Activated CD4-positive, alpha-beta T cell treated with anti-CD3 and anti-CD28 coated beads, Interleukin-2, amount 10 ng/mL, durations not matched to agents 7 days and 5 days (primary cell): ENCODE measurements at places on chromosomes 1 and 21. TPM values are rescaled to one million over a fixed set of nuclear protein-coding genes. Genes with fewer than 3 reads are reported as not detected.

- DNase-seq = no peak
These were observed 127.9 kb upstream of the CACYBP start for GRCh38 chr1:174871886-174872285.

DNA sequence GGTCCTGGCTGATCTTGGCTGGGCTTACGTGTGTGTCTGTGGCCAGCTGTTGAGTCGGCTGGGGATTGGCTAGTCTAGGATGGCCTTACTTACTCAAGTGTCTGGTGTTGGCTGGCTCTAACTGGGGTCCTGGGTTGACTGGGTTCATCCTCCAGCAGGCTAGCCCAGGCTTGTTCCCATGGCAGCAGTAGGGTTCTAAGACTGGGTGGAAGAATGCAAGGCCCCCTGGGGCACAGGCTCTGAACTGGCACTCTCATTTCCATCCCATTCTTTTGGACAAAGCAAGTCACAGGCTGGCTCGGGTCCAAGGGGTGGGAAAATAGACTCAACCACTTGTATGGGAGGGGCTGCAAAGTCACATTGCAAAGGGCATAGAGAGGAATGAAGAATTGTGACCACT lies 7.9 kb upstream of the OPRD1 start:
- no peak for DNase-seq

The LAD1 gene
- not detected for total RNA-seq

GRCh38 chr1:102098081-102098480 lies 101.4 kb upstream of the OLFM3 start:
- no peak for DNase-seq

DNA sequence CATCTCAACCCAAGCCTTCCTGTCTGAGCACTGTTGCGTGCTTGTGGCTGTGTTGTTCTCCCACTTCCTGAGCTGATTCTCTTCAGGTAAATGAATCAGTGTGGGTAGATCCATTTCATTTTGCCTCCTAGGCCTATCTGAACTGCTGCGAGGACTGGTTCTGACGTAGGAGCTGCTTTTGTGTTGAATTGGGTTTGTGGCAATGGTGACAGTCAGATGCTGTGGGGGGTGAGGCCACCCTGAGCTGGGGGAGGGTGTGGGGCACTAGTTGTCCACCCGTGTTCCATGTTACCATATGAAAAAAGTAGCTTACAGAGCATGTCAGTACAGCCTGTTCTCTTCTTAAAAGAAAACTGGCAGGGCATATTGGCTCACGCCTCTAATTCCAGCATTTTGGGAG lies 81.5 kb downstream of the MRPS6 start:
- peak; percentile 62 for DNase-seq

DNA sequence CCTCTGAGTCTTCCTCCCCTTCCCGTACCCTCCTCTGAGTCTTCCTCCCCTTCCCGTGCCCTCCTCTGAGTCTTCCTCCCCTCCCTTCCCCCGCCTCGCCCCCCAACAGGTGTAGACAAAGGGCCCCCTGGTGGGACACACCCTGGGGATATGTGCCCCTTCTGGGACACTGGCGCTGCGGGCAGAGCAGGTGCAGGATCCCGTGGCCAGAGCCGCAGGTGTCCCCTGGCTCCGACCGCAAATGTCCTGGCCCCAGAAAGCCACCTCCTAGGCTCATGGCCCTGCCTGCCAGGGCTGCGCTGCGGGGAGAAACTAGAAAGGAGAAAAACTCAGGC lies 51.5 kb upstream of the ARHGEF16 start:
- DNase-seq = no peak

GRCh38 chr1:76075877-76076276 lies 1.3 kb downstream of the ST6GALNAC3 start:
- no peak for DNase-seq

GRCh38 chr1:112460615-112461014 lies 48.1 kb upstream of the WNT2B start:
- DNase-seq = no peak

DNA sequence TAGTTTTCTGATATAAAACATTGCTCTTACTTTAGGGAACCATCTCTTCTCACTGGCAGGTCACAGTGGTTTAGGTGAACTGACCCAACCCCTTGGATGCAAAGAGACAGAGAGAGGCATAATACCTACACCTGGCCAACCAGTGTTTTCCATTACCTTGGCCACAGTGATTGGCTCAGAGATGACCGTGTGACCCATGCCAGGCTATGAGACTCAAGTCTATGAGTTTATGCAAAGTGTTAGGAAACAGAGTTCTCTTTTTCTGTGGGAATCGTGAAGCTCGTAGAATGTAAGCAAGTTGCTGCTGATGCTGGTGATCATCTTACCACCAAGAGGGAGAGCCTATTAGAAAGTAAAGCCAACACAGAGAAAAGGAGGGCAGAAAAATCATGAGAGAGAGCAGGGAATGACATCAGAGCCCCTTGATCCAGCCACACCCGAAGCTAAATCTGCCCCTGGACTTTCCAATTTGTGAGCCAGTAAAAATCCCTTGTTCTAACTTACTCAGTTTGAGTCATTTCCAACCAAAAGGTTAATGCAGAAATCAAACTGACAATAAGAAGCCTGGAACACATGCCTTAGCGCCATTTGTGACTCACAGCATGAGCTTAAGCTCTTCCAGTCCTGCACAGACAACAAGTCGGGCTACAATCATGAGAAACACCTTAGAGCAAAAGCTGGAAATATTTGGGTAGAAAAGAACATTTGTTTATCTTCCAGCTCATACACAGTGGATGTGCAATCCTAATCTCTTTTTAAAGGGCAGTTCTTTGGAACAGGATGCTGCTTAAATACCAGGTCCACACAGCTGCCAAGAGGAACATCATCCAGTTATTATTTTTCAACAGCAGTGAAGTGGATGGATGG lies 81.3 kb upstream of the KAZN start:
- no peak for DNase-seq

The TRNAU1AP gene
- total RNA-seq = 70.6 TPM

The DLGAP3 gene
- total RNA-seq = 0.33 TPM

DNA sequence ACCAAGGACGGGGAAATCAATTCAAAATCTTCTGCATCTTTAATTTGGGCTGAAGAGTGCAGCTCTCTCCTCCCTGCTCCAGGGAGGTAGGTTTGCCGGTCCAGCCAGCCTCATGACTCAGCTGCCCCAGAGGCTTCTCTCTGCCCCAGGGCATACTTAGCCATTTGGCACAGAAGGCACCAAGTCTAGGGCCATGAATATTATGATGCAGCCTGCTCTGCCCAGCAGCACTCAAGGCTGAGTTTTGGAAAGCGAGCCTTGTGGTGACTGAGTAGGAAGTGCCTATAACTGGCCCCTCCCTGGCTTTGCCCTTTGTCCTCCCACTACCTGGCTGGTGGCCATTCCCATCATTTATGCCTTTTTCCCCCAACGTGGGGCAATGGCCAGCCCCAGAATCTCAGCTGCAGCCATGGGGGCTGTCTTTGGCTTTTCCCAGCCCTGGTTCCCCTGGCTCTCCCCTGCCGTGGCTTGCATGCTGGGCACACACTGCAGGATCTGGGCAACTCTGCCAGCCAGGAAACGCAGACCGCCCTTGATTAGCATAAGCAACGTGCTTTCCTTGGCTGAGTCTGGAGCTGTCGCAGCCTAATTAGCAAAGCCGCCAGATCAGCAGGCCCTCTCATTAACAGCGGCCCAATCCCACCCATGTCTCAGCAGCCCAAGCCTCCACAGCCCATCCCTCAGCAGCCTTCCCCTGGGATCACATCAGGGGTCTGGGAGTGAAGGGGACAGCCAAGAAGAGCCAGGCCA lies 258.6 kb upstream of the TMEM51 start:
- DNase-seq = no peak

DNA sequence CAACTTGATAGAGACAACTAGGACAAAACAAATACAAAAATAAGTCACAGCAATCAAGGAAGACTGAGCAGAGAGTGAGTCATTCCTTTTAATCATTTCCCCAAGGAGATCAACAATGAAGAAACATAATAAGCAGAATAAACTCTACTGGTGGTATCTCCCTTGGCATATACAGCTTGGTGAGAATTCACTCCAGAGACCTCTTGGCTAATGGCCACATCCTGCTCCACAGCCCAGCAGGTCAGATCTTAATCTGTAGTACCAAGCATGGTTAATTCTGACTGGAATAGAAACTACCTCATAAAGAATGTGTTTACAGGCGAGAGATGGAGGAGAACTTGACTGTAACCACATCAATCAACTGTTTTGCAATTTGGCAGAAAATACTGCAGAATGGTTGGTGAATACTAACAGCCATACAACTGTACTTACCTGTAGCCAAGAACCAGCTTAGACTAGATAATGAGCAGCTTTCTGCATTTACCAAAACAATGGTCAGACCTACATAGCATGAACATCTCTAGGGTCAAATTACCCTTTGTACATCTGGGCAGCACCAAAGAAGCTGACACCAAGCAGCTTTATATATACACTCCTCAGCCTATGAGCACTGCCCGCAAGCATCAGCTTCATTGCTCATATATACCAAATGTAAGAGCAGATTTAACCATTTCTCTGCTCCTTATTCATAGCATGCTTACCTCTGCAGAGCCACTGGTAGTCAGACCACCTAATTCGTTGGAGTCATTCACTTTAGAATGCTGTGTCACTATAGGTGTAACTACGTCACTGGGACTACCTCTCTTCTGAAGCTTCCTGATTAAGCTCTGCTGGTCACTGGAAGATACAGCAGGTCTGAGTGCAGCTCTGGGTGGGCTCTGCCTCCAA lies 51.0 kb downstream of the KIAA0319L start:
- DNase-seq = peak; percentile 78

DNA sequence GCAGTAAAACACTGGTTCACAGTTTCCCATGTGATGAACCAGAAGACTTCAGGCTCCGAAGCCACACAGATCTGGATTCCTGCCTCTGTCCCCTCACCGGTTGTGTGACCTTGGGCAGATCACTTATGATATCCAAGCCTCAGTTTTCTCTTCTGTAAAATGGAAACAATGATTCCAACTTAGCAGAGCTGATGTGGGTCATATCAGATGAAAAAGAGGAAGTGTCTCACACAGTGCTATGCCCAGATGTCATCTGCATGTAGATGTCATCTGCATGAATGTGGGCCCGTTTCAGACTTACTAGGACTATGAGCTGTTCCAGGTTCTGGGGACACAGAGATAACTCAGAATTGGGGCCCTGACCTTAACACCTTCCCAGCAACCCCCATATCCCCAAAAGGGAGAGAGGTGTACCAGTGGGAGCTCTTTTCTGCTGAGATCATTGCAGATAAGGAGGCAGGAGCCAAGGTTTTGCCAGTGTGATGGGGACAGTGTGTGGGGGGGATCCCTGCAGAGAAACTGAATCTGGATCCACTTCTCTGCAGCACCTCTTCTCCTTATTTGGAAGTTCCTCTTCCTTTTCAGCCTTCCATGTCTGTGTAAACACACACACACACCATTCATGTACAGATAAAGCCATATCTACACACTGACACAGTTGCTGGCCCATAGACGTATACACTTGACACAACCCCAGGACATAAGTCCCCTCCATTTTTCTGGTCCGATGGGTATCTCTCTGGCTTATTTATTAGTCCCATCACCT lies 5.0 kb upstream of the ADGRB2 start:
- no peak for DNase-seq

DNA sequence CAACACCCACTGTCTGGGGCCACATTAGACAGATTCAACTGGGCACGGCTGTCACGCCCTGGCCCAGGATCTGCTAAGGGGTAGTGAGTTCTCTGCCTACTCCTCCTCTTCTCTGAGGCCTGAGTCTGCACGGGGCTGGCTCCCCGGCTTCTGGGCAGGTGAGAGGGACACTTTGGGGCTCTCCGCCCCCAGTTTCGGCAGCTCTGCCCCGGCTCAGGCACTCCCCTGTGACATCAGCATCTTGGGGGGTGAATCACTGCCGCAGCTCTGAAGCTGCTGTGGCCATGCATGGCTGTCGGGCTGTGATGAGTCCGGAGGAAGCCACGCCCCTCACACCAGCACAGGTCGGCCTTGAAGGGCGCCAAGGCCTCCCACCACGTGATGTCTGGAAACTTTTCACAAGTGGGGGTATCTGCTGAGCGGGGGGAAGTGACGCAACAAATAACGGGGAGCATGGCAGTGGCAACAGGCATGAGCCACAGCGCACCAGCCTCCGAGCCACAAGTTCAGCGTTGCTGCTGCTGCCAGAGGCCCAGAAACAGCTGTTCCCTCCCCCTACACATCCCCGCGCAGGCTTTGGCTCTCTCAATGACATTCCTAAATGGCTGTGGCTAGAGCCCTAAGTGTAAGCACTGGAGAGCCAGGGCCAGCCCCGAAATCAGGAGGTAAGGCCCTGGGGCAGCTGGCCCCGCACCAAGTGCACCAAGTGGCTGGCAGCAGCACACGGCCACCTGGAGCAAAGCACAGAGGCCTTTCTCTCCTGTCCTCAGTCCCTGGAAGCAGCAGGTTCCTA lies 26.3 kb downstream of the ZBTB17 start:
- peak; percentile 66 for DNase-seq
